Left lobe of liver (tissue), 2 donors: ENCODE measurements at places on chromosomes 7 and 10.
A peak's percentile ranks its signal among the peaks of the same experiment; 100 is the strongest.

DNA sequence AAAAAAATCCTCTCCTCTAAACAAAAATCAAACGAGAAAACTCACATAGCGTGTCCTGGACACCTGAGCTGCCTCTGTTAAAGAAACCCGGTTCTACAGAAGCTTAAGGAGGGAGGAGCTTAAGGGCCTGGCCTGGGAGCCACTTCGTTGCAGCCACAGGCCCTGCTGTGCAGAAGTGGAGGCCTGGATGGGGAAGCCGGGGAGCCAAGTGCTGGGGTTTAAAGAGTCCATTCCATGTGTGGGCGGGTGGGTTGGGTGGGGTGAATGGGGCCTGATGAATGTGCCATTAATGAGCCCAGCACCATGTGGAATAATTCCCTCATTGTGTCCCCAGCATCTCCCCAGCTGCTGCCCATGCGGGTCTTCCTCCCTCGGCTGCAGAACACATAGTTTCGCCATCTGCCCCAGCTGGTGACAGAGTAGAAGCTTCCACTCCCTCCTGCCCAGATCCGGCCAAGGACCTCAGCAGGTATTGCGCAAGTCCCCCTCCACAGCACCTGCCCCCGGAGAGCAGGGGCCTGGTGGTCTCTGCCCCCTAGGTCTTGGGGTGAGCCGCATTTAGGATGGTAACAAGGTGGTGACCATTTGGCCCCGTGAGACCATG lies 127.8 kb upstream of the BTBD16 start:
- DNase-seq = peak; percentile 63

- no peak for DNase-seq
These were observed 8.3 kb downstream of the ZMIZ2 start for GRCh38 chr7:44756904-44757303.

GRCh38 chr10:36802490-36803153 lies 322.8 kb upstream of the ANKRD30A start:
- DNase-seq = no peak

DNA sequence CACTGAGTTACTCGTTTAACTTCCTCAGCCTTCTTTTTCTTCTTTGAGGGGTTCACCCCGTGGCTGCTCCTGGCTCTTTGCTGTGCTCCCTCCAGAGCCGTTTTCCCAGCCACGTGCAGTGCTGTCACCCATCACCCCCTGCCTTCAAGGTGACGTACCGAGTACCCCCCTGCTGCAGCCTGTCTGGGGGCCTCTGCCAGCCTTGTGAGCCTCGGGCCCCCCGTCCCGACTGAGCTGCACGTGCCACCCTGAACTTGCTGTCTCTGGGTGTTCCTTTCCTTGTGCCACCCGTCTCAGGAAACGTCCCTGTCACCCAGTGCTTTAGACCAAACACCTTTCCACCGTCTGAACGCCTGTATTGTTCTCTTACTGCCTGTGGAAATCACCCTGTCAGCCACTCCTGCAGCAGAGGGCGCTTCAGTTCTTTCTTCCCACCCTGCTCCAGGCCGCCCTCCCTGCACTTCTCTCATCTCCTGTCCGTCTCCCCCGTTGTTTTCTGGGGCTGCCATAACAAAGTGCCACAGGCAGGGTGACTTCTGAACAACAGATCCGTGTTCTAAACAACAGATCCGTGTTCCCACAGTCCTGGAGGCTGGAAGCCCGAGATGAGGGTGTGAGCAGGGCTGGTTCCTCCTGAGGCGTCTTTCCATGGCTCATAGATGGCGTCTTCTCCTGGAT lies 44.6 kb downstream of the WDR37 start:
- DNase-seq = no peak

- DNase-seq = no peak
These were observed 332.2 kb downstream of the CCSER2 start for GRCh38 chr10:84660450-84661159.

GRCh38 chr7:133642907-133643306 lies 390.0 kb downstream of the EXOC4 start:
- no peak for DNase-seq

GRCh38 chr7:157675427-157675927 lies 338.7 kb downstream of the DNAJB6 start:
- DNase-seq = no peak
